Stimulated activated CD8-positive, alpha-beta memory T cell treated with anti-CD3 and anti-CD28 coated beads, Interleukin-15, amount 100 ng/mL, for 1 hour (primary cell): ENCODE measurements at places on chromosomes 1 and 21.

DNA sequence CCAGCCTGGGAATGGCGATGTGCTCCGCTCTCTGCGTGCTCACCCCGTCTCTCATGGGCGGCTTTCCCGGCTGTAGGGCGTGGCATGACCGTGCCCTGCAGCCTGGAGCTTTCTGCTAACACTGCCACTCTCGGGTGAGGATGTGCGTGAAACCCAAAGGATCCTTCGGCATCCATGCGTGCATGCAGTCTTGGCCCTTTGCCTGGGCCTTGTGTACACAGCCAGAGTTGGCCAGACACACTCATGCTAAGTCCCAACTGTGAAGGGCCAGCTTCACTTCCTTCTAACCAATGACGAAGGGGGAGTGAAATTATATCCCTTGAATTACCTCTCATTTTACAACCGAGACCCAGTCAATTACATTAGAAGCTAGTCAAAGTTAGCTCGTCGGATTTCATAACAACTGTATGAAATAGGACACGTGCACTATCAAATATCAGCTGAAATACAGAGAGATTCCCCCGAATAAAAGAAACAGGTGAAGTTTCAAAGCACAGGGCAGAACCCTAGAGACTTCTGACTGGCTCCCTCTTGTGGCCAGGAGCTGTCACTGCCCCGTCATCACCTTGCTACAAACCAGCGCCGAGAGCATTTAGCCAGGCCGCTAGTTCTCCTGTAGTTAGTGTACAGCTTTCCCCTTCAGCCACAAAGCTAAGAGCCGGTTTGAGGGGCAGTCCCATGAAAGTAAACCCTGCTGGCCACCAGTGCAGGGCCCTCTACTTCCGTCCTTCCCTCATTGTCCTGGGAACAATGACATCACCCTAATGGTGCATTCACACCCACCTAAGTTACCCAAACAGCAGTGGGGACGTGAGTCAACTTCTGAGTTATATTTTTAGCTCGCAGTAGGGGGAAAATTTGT lies 63.4 kb upstream of the COA6 start:
- peak; percentile 57 for DNase-seq

DNA sequence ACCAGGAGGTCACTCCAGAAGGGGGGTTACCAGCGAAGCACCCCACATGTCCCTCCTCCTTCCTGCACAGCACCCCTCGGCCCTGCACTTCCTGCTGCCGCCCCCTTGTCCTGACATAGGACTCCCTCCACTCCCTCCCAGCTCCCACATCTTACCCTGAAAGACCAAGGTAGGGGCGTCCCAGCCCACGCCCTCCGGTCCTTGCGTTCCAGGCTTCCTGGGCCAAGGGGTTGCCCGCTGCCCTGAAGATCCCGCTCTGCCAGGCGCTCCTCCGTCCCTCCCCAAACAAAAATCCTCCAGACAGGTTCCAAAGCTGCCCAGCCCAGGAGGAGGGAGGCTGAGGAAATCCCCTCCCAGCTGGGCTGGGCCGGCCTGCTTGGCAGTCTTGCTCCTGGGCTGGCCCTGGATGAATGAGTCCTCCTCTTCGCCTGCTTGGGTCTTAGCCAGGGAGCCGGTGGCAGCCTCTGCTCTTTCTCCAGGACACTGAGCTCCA lies at the start of gene RHBDL2:
TSS of gene RHBDL2 (minus strand) at position 304 of the 493 bp plus-strand sequence. CDS start 22,618 bp downstream, outside the sequence.
- DNase-seq = no peak

- no peak for DNase-seq
These were observed 6.6 kb upstream of the SIM2 start for GRCh38 chr21:36692114-36692834.

- no peak for DNase-seq
These were observed 886.7 kb downstream of the PLA2G4A start for GRCh38 chr1:187715483-187715882.

- DNase-seq = no peak
These were observed 54.0 kb downstream of the ZNHIT6 start for GRCh38 chr1:85654066-85654782.

DNA sequence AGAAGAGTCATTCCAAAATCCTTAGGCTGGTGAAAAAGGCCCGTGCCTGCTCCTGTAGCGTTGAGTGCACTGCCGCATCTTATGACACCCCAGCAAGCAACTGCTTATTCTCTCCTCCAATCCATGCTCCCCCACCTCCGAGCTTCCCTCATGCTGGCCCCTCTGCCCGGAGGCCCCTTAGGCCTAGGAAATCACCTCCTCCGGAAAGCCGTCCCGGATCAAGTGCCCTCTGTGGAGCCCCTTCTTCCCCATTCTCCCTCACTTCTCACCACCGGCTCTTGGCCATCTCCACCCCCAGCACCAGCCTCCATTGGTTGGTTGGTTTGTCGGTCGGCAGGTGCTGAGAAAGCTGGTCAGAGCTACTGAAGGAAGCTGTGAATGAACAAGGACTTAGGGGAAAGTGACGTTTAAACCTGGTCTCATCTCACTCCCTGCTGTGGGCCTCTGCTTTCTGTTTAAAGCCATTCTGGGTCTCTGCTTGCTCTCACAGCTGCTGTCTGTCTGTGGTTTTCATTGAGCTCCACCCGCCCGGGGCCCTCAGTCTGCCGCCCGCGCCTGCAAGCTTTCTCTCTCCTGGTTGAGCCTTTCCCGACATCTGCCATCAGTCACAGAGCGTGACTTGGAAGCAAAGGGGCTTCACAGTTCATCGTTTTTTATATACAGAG lies 122.2 kb downstream of the KCNN3 start:
- DNase-seq = peak; percentile 27

GRCh38 chr1:57976216-57976615 lies 552.4 kb upstream of the DAB1 start:
- no peak for DNase-seq

- no peak for DNase-seq
These were observed 1688.4 kb downstream of the PLA2G4A start for GRCh38 chr1:188517139-188517538.

DNA sequence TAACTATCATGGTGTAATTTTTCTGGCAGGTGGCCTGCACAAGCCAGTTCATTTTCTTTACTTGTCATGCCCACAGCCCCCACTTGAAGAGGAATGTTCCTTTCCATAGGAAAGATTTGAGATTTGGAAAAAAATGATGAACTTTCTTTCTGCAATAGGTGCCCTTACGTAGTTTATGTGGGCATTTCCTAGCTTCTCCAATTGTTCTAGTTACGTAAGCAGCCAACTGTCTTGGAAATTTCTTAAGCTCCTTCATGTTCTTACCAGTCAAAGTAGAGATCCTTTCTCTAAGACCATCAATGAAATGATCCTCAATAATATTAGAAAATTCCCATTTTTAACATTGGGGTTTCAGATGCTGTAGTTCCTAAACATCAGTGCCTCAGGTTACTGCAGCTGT lies 109.5 kb upstream of the F3 start:
- no peak for DNase-seq

- peak; percentile 40 for DNase-seq
These were observed 11.4 kb upstream of the PHLDA3 start for GRCh38 chr1:201480231-201481003.

DNA sequence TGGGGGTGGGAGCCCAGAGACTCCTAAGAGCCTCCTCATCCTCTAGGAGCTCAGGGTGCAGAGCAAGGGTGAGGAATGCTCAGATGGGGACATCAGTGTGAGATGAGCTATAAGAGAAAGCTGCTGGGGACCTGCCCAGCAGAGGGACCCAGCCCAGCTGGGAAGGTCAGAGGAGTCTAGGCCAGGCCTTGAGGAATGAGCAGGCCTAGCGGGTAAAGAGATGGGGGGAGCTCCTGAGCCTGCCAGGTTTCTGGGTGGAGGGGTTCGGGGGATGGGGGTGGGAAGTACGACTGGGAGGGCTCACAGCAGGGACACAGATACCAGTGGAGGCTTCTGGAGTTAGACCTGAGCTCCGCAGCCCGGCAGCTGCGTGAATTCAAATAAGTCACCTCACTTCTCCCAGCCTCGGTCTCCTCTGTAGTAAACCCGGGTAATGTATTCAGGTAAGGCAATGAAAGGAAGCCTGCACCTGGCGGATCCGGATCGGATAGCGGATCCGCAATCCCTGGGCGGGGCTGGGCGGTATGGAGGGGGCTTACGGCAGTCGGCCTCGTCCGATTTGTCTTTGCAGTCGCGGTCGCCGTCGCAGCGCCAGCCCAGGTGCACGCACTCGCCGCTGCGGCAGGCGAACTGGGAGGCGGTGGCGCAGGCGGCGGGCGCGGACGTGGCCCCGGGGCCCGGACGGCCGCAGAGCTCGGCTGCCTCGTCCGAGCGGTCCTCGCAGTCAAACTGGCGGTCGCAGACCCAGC lies 38.0 kb upstream of the MAGOH start:
- no peak for DNase-seq

DNA sequence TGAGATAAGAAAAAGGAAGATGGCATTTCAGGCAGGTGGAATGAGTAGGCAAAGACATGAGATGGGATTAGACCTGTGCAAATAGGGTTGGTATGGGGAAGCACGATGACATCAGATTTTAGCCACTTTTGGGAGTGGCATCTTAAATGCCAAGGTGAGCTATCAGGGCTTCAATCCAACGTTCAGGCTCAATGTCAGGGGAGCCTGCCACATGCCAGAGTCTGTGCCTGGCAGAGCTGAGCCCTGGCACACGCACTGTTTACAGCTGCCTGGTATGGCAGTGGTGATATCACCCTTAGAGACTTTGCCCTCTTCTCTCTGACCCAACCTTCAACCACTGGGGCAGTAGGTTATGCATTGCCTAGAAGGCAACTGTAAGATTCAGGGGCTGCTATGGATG lies 1.1 kb upstream of the GUCA2B start:
- DNase-seq = no peak

- DNase-seq = no peak
These were observed 30.4 kb downstream of the SLC19A1 start for GRCh38 chr21:45511661-45512431.

- DNase-seq = no peak
These were observed 124.2 kb downstream of the GRIK3 start for GRCh38 chr1:36909946-36910725.

DNA sequence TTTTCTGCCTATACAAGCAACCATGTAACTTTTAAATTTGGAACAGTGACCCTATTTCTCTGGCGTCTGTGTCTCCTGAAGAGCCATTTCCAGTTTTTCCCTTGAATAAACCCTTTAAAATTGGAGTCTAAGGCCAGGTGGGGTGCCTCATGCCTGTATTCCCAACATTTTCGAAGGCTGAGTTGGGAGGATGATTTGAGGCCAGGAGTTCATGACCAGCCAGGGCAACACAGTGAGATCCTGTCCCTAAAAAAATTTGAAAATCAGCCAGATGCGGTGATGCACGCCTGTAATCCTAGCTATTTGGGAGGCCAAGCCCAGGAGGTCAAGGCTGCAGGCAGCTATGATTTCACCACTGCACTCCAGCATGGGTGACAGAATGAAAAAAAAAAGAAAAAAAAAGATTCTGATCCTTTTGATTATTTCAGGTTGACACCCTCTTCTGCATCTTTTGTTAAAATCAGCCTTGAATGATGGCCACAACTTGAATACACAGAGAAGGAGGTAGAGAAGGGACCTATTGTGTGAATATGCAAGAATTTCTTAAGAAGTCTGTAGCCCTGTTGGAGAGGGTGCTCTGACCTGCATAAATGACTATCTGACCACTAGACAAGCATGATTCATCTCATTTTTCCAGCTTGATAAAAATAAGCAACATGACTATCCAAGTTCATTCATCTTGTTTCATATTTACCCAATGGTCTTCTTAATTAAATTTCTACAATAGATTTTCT lies 40.2 kb upstream of the PARP1 start:
- DNase-seq = no peak

- no peak for DNase-seq
These were observed 260.7 kb downstream of the CHRM3 start for GRCh38 chr1:239647045-239647444.

- no peak for DNase-seq
These were observed 34.4 kb downstream of the NID1 start for GRCh38 chr1:236030534-236030933.

DNA sequence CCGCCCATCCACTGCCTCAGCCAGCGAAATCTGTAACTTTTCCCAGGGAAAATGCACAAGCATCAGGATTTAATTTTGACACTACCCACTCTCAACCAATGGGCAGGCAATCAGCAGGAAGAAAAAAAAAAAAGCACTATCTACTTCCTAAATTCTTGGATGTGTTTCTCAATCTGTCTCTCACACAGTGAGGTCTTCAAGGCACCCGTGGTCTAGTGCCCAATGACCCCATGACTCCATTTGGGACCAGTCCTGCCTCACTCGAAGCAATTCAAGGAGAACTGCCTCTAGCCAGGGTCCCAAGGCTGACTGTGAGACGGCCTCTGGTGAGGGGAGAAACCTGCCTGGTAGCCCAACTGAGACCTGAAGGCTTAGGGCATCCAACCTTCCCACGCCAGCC lies 35.9 kb downstream of the CSF1 start:
- DNase-seq = no peak

DNA sequence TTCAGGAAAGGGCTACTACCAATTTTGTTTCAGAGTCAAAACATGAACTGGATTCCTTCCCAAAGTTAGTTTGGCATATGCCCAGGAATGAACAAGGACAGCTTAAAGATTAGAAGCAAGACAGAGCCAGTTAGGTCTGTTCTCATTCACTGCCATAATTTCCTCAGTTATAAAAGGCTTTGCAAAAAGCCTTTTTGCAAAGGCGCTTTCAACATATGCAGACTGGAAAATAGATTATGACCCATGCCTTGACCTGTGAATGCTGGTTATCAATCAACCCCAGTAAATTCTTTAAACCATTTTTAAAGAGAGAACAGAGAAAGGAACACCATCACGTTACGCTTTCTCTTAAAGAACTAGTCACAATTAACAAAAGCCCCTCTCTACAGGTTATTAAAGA lies 1.7 kb upstream of the FRRS1 start:
- no peak for DNase-seq

GRCh38 chr1:48003741-48004531 lies 6.8 kb upstream of the TRABD2B start:
- DNase-seq = no peak

GRCh38 chr1:61892977-61893376 lies 150.7 kb downstream of the PATJ start:
- no peak for DNase-seq

- DNase-seq = no peak
These were observed 96.5 kb upstream of the CAMK1G start for GRCh38 chr1:209486861-209487593.

DNA sequence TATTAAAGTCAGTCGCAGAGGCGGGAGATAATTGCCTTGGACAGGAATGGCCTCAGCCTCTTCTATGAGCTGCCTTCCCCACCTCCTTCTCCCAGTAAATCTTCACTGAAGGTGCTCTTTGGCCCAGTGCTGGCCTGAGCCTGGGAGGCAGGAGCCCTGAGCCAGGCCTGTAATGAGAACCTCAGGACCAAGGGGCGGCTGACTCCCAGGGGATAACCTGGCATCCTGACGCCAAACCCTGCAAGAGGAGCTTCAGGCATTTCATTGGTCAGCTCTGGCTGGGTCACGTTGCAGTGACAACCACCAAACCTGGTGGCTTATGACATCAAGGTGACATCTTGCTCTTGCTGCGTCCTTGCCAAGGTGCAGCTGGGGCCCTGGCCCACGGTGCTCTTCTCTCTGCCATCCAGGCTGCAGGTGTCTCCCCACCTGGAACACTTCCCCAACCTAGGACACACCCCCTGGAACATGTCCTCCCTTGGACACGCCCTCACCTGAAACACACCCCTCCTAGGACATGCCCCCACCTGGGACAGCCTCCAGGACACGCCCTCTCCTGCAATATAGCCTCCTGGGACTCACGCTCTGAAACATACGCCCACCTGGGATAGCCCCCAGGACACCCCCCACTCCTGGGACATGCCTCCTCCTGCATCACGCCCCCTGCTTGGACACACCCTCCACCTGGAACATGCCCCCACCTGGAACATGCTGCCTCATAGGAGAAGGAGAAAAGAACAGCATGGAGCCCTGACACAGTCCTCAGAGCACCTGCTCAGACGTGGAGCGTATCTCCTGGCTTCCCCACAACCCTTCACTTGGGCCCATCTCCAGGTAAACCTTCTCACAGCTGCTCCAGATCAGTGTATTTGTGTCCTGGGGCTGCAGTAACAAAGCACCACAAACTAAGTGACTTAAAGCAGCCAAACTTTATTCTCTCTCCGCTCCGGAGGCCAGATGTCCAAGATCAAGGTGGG lies 333.6 kb downstream of the NPHP4 start:
- no peak for DNase-seq
